ENCODE measurements at places on chromosomes 7 and 10.

DNA sequence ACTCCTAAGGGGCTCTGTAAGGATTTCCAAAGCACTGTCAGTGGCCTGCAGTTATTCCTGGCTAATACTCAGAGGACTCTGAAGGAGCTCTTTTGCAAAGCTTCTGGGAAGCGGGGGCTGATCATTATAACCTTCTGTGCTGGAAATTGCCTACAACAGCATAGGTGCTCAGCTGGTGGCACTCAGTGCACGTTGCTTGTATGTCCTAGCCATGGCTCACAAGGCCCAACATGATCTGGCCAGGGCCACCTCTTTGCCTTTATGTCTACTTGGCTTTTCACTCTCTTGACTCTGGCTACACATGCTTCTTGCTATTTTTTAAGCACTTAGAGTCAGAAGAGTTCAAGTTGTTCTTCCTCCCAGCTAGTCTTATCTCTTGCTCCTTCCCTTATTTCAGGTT, 17.5 kb downstream of the LAMB4 start:
- DNase-seq = no peak

GRCh38 chr10:106401161-106401560, 763.3 kb downstream of the SORCS1 start:
- DNase-seq = no peak

- DNase-seq = no peak
Observed at GRCh38 chr7:159042581-159043101, 102.0 kb downstream of the VIPR2 start.

- DNase-seq = no peak
Observed at GRCh38 chr7:22387583-22387982, 30.6 kb upstream of the RAPGEF5 start.

GRCh38 chr10:84312816-84313215, 15.6 kb upstream of the CCSER2 start:
- DNase-seq = no peak

DNA sequence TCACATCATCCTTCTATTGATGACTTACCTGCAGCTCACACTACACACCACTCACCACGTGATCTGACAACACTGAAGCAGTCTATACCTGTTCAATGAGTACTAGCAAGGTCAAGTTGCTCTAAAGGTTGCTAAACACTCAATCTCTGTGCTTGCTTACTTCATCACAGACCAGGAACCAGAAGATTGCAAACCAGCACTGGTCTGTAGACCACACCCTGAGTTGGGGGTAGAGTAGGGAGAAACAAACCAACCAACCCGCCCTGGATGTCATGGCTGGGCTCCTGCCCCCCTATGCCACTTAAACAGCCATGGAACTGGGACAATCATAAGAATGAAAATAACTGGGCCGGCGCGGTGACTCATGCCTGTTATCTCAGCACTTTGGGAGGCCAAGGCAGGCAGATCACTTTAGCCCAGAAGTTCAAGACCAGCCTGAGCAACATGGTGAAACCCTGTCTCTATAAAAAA, 19.6 kb downstream of the DLG5 start:
- no peak for DNase-seq

DNA sequence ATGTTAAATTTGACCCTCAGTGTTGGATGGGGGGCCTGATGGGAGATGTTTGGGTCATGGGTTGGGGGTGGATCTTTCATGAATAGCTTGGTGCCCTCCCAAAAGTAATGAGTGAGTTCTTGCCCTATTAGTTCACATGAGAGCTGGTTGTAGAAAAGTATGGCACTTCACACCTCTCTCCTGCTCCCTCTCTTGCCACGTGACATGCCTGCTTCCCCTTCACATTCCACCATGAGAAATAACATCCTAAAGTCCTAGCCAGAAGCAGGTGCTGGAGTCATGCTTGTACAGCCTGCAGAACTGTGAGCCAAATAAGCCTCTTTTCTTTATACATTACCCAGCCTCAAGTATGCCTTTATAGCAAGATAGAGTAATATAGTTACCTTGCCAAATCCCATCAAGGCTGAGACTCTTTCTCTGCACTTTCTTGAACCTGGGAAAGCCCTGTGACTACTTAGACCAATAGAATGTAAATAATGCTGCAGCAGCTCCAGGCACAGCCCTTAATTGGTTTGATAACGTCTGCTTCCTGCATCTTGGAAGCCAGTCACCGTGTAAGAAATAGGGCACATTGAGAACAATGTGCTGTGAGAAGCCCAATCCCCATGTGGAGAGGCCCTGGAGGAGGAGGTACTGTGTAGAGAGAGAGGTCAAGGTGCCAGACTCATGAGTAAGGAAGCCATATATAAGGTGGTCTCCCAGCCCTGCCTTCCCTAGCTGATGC, 88.0 kb upstream of the NAMPT start:
- no peak for DNase-seq

DNA sequence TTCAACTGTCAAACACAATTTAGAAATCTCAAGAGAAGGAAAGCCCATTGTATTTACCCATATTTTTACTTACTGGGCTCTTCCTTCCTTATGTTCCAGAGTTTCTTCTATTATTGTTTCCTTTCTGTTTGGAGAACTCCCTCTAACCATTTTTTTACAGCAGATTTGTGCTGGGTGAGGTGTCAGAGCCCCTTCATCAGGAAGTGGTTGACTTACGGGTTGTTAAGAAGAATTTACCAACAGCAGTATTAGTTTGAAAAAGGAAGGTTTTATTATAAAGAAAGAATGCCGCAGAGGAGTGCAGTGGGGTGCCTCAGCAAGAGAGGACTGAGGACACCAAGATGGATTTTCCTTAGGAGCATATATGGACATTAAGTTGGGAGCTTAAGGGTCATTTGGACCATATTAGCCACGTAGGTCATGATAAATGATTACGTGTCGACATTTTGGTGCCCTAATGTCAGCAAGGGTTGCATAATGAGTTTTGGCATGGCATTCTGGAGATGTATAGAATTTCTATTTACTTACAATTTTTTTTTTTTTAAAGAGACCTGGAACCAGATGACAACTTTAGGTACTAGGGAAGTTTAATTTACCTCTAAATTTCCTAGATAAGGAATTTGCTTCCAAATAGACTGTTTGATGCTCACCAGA, 6.3 kb upstream of the TBATA start:
- no peak for DNase-seq

DNA sequence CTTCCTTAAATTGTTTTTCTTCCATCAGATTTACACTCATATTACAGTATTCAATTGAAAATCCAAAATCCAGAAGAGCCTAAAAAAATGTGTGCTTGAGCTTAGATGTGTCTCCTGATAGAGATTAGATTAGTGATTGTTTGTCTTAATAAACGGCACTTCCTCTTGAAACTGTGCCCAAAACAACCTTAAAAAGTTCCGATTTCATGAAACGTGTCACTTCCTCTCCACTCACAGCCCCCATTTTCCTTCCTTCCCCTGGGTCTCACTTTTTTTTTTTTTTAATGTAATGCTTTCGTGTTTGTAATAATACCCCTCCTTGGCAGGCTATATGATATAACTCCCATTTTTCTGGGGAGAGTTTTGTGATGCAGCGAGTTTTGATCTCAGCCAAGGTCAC, 114.8 kb upstream of the ADO start:
- no peak for DNase-seq

- DNase-seq = peak; percentile 75
Observed at GRCh38 chr7:30938435-30939316, 25.1 kb upstream of the GHRHR start.

GRCh38 chr10:70462349-70462984, 16.1 kb upstream of the PALD1 start:
- DNase-seq = peak; percentile 81

GRCh38 chr10:129880191-129880870, 83.7 kb downstream of the EBF3 start:
- no peak for DNase-seq

DNA sequence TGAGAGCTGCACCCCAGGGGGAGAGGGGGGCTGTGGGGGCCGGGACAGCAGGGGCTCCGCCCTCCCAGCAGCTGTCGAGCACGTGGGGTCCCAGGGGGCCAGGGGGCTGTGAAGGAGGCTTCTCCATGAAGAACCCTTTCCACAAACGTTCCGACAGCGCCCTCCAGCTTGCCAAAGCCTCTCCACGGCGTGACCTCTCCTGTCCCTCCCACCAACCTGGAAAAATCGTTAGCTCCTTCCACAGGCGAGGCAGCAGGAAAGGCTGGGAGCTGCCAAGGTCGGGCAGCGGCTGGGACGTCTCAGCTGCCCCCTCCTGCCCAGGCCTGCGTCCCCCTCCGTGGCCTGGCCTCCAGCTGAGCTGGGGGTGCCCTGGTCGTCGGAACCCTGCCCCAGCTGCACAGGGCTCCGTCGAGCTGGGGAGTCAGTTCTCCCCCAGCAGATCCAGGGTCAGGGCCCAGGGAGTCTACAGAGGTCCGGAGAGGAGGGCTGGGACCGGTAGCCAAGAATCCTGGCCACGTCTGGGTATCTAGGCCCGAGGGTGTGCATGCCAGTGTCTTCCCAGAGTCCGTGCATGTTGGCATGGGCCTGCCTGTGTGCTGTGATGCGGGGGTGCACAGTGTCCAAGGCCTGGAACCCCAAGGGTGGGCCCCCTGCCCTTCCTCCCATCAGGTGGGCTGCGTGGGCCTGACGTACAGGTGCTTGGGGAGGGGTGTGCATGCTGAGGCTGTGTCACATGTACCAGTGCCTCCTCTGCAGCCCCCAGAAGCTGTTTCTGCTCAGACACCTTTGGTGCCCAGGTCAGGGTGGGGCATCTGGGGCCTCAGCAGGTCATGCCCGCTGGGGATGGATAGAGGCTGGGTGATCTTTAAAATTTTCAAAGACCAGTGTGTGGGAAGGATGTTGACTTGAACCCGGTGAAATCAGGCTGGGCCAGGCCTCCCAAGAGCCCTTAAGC, 66.5 kb downstream of the UNCX start:
- DNase-seq = no peak

DNA sequence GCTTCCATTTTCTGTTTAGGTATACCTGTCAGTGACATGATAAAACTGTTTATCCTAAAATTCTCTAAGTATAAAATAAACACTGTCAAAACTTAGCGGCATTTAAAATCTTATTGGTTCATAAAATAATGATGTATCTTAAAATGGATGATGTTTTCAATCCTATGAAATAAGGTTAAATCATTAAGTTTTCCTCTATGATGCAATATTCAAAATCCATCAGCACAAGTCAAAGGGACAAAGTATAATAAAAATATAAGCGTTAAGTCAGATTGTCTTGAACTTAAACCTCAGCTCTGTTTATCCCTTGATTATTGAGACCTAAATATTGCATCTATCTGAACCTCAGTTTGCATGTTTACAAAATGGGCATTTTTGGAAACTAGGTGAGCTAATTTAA, 46.6 kb upstream of the NCAPG2 start:
- no peak for DNase-seq

GRCh38 chr10:57162231-57162630, 801.2 kb upstream of the ZWINT start:
- no peak for DNase-seq

GRCh38 chr10:124296813-124297788, 121.6 kb downstream of the OAT start:
- no peak for DNase-seq

DNA sequence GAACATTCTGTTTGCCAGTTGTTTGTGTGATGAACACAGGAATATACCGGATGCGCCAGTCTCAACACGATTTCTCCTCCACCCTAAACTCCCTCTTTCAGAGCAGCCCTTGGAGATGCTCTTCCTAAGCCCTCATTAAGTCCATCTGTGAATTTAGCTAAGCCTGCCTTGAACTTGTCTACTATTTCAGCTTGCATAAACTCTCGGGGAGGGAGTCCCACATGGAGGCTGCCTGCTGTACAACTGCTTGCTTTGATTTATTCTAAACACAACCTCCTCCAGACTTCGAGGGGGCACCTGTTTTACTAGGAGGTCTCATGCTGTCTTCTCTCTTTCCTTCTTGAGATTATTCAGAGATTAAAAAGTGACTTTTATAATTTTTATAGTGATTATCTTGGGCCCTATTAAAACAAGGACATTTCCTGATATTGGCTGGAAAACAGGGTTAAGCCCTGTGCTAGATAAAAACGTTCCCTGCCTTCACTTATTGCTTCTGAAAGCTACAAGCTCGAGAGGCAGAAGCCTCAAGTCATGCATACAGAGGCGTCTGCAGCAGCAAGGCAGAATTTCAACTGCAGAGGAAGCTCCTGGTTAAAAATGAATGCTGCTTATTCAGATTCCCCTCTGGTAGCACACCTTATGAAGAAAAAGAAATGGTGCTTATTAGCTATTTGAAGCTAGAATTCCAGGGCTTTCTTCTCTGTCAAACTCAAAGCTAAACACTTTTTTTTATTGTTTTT, 174.3 kb downstream of the FANK1 start:
- no peak for DNase-seq

DNA sequence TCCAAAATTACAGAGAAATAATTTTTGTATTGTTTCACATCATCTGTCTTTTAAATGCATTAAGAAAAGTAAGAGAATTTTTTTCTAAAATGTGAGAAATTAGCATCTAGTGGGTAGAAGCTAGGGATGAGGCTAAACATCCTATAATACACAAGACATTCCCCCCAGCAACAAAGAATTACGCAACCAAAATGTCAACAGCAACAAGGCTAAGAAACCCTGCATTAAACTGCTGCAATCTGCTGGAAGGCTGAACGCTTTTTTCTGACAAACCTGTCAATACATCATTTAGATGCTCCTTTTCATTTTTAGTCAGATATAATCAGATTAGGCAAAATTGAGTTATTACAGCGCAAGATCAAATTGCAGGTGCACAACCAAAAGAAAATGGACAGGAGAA, 162.2 kb downstream of the C1GALT1 start:
- no peak for DNase-seq
